Muscle of leg (tissue), 16 donors: ENCODE measurements at places on chromosomes 2 and 18. TPM values are rescaled to one million over a fixed set of nuclear protein-coding genes. Genes with fewer than 3 reads are reported as not detected.

- no peak for DNase-seq
Measured at GRCh38 chr2:9737053-9737875, 106.0 kb upstream of the TAF1B start.

The REV1 gene
- 33.9 TPM for total RNA-seq

- DNase-seq: peak; percentile 93
Measured at GRCh38 chr2:162297925-162298552, 20.4 kb downstream of the IFIH1 start.

DNA sequence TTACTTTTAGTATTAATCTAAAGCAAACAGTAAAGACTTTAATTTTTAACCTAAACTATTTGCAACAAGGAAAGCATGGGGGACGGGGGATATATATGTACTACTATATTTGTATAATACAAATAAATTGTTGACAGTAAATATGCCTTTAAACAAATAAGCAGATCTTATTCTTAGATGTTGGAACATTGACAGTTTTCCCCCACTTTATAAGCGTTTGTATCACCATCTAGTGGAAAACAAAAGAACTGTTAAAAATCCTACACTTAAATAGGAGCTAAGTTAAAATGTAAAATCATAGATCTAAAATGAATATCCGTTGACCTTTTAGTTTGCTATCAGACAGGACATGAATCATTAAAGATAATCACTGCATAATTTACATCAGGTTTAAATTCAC lies 50.0 kb downstream of the RBBP8 start:
- peak; percentile 71 for DNase-seq

DNA sequence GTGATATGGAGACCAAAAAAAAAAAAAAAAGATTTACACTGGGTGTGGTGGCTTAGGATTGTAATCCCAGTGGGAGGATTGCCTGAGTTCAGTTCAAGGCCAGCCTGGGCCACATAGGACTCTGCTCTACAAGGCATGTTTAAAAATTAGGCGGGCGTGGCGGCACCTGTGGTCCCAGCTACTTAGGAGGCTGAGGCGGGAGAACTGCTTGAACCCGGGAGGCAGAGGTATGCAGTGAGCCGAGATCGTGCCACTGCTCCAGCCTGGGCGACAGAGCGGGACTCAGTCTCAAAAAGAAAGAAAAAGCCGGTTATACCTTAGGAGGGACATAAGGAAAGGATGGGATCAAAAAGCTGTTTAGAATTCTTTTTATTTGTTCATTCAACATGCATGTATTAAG lies 707 bp upstream of the SPDYA start:
- no peak for DNase-seq

DNA sequence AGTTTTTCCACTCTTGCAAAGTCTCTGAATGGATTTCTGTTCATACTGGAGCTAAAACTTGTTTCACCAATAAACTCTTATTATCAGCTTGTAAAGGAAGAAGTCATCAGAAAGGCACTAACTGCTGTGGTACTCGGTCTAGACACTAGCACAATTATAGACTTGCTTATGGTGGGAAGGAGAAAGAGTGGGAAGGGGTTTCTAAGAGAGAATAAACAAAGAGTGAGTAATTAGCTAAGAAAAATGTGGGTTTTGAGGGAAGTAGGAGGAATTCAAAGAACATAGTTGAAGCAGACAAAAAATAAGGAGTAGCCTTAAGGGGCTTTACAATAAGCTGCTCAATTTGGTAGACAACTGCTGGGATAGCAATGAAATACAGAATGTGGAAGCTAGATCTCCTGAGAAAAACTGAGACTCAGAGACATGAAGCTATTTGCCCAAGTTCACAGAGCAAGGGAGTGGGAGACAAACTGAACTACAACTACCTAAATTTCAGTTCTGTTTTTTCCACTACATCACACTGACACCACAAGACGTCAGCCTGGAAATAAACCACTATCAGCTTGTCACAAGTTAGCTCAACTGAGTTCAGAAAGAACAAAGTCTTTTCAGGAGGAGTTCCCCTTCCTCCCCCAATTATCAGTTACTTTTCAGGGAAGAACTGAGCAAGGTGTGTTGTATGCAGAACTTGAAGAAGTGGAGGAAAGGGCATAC lies 59.7 kb downstream of the MAP4K3 start:
- DNase-seq: peak; percentile 52

The ELOA2 gene
- total RNA-seq: not detected

DNA sequence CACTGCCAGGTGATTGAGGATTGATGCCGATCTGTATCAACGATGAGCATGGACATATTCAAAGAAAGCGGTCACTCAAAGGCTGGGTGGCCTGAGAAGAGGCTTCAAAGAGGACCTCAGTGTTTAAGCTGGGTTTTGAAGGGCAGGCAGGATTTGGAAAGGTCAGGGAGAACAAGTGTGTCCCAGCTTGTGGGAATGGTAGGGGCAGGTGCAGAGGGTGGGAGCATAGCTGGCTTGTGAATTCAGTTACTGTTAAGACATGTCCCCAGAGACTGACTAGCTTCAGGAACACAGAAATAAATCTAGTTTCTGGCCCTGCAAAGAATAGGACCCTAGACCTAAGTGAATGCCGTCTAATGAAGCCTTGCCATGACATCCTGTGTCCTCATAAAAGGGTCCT lies 363.4 kb downstream of the CLIP4 start:
- DNase-seq: peak; percentile 5

The ATOH8 gene
- 15.7 TPM for total RNA-seq

- DNase-seq: no peak
Measured at GRCh38 chr2:152962446-152962845, 244.0 kb downstream of the ARL6IP6 start.

GRCh38 chr18:50287028-50287440 lies 458 bp downstream of the CXXC1 start:
- DNase-seq: no peak

DNA sequence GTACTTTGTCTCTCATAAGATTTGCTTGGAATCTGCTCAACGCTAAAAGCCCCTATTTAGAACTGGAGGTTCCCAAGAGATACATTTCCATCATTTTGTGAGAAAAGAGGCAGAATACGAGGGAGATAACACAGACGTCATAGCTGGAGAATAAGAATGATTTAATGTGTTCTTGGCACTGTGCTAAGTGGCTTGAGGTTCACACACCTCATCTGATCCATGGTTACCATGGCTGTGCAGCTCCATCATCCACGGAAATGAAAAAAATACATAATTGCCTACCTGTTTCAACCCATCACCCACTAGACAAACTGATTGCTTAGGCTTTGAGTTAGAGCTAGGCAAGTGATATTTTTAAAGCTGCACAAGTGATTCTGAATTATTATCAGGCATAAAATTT lies 227.6 kb downstream of the SLC8A1 start:
- no peak for DNase-seq

GRCh38 chr2:219726916-219727315 lies 99.5 kb downstream of the SLC4A3 start:
- DNase-seq: no peak

- DNase-seq: no peak
Measured at GRCh38 chr2:30306522-30306921, 75.2 kb downstream of the LBH start.

The TMEM163 gene
- total RNA-seq: 0.66 TPM

The TRAPPC12 gene
- total RNA-seq: 58.1 TPM

- DNase-seq: peak; percentile 96
Measured at GRCh38 chr2:23042216-23042906, 342.6 kb upstream of the KLHL29 start.

The OSR1 gene
- total RNA-seq: 11.6 TPM

DNA sequence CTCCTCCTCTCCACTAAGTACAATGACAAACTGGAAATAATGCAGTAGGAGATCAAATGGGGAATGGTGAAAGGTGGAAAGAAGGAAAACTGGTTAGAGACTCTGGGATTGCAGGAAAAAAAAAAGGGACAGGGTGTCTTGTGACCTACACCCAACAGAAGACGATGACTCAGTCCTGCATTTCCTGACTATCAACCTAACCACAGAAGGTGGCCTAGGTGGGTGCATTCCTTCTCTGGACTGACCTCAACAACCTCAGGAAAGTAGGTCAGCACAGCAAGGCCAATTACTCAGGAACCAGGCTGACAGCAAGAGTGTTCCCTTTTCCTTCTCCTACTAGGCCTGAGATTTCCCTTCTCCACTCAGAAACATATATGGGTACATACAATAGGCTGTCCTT lies 1386.4 kb upstream of the ZEB2 start:
- DNase-seq: no peak

DNA sequence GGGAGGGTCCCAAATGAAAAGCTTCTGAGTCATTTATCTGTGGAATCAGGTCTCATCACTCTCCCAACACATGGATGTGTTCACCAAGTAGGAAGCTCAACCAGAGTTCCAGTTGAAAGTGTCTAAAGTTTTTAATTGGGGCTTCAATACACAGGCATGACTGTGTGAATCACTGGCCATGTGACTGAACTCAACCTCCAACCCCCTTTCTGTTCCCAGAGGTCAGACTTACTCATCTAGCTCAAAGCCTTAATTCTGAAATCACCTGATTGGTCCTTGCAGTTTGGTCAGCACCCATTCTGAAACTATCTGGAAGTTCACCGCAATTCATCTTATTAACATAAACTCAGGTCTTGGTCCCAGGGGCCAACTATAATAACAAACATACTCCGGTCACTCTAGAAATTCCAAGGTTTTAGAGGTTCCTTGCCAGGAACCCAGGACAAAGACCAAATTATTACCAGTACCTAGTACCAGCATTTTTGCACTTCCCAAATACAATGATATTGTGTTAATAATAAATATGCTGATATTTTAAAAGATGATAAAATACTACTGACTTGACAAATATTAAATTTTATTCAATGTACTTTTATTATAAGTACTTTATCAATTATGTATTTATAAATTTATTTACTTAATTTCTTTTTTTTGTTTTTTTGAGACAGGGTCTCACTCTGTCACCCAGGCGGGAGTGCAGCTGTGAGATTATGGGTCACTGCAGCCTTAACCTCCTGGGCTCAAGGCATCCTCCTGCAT lies 10.7 kb upstream of the RBM45 start:
- no peak for DNase-seq
